ENCODE measurements at places on chromosomes 5 and 9.

GRCh38 chr5:6408627-6409446, 30.5 kb upstream of the MED10 start:
- DNase-seq = no peak

- DNase-seq = no peak
Measured at GRCh38 chr9:89013660-89014059, 22.4 kb downstream of the S1PR3 start.

DNA sequence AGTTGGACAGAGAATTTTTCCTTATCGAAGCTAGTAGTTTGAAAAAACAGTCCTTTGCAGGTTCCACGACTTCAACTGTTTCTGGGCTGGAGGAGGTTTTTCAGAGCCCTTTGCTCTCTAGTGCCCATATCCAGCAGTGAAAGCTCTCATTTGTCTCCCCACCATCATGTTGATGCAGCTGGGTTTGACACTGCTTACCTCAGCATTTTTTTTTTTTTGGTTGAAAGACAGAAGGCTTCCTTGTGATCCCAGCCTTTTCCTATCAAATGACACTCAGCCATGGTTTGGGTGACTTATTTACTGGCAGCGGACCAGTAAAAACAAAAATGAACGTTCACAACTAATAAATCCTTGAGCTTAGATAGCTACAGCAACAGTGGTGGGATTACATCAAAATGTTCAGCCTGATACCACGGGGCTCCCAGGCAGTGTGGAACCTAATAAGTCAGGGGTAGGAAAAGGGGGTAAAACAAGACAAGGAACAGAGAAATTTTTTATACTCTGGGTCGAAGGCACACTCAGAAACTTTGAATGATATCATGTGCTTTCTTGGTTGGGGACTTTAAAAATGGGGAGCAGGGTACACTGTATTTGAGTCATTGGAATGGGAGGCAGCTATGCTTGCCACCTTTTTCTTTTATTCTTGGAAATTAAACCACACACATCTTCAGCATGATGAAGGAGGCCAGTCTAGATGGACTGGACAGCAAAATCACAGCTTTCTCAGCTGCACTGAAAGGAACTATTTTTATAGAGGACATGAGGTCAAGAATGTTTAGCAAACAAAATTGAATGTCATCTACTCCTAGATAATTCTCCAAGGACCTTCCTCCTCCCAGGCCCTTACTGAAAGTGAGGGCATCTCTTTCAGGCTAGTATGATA, 308.9 kb upstream of the MPDZ start:
- no peak for DNase-seq

DNA sequence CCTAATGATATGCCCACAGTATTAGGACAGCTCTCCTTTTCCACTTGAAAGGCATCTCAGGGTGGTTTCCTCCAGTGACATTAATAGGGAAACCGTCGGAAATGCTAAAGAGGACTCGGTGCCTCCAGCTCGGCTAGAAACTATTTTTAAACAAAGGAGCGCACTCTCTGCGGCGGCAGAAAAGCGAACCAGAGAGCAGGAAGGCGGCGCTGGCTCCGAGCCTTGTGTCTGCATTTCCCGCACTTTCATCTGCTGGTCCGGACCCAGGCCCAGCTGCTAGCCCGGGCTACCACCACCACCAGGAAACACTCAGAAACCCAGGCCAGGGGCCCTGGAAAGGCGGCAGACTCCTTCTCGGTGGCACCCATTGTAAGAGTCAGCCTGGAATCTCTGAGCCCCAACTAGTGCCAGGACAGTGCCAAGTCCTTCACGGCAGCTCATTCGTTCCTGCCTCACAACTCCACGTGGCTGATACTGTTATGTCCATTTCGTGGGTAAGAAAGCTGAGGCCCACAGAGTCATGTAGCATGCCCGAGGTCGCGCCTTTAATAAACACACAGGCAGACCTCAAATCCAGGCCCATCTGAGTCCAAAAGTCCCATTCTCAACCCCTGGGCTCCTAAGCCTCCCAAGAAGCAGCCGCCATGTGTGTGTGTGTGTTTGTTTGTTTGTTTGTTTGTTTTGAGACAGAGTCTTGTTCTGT, 73.9 kb downstream of the VAV2 start:
- no peak for DNase-seq

- DNase-seq = no peak
Measured at GRCh38 chr9:110110154-110110553, 97.8 kb downstream of the C9orf152 start.

DNA sequence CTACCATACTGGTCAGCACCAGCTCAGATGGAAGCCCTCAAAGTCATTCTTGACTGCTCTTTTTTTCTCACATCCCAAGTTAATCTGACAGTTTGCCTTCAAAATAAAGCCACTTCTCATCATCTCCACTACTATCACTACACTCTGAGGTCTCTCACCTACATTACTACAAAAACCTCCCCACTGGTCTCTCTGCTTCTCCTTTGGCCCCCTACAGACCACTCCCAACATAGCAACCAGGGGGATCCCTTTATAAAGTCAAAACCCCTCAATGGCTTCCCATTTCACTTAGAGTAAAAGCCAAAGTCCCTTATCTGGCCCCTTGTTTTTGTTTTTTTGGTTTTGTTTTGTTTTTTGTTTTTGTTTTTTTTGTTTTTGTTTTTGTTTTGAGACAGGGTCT, 4.6 kb downstream of the ARAP3 start:
- no peak for DNase-seq

DNA sequence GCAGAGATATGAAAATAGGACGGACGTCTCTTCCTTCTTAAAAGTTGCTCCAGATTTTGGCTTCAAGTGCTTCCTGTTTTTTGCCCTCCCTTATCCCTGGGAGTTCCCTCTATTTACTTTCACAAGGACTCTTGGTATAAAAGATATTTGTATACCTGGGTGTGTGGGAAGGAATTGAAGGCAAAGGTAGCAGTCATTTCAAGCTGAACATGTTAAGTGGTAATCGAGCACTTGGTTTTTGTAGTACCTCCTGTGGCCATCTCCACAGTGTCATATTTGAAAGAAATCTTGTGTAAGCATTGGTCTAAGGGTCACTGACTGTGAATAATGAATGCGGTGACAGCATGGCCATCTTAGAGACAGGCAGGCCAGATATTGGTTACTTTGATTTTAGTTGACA, 593.6 kb downstream of the MTRR start:
- no peak for DNase-seq

GRCh38 chr9:69759421-69760277, at the start of gene PTAR1:
Gene PTAR1 (minus strand): TSS chr9:69760011. CDS start chr9:69759938, 73 bp downstream.
- peak; percentile 83 for DNase-seq

DNA sequence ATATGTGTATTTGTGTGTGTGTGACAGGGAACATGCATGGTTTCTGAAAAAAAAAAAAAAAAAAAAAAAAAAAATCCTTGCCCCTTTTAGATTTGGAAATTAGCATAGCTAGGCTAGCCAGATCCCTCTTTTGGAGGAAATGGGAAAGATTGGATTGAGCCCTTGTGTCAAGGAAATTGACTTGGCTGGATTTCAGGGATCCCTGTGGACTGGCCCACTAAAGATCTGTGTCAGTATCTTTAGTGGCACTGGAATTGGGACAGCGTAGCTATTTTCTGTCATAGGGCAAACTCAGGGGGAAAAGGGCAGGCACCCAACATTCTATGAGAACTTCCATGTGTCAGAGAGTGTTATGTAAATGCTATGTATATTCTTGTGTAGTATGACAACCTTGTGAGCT, 35.4 kb downstream of the SH3GL2 start:
- no peak for DNase-seq

DNA sequence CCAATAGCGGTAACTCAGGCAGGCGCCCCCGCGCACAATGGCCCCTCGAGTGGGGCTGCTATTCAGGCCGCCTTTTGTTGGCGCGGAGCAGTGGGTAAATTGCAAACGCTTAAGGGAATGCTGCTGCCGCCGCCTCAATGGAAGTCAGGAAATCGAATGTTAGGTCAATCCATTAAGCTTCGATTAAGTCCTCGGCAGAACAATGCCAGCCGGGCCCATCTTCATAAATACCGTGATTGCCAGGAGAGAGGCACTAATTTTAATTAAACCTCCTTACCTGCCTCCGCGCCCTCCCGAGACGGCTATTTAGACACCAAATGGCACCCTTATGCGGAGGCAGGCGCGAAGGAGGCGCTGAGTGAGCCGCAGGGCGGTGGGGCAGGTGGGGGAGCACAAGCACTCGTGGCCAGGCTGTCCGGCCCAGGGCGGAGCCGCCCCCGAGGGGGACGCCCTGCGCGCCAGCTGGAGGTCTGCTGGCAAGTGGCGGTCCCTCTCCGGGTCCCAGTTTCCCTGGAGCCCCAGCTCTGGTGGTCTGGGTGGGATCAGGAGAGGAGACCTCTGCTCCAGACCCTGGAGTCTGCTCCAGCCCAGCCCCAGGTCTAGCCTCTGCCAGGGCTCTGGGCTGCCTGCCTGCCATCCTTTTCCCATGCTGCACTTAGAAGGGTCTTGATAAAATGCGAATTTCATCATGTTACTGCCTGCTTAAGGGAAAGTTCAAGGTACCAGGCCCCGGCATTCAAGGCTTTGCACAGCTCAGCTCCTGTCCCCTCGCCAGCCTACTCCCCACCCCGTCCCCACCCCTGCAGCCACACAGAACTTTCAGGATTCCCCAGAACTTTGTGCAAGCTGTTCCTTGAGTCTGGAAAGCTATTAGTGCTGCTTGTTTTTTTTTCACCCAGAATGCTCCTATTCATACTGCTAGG, 19.7 kb downstream of the NR5A1 start:
- DNase-seq = no peak

DNA sequence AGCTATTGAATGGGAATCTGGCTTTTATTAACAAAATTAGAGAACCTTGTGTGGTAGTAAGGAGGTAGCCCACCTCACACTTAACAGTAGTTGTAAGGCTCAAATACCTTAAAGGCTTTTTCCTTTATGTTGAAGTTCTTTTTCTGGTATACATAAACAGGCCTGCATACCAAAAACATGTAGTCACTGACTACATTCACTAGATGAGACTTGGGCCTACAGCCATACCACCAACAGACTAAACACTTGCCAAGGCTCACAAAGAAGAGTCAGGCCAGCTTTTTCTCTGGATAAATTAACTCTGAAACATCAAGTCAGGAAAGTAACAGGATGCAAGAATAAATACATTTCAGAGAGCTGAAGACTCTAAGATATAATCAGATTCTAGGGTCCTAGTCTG, 78.6 kb upstream of the MPDZ start:
- peak; percentile 87 for DNase-seq

- no peak for DNase-seq
Measured at GRCh38 chr9:134053401-134053871, 14.4 kb downstream of the BRD3 start.

DNA sequence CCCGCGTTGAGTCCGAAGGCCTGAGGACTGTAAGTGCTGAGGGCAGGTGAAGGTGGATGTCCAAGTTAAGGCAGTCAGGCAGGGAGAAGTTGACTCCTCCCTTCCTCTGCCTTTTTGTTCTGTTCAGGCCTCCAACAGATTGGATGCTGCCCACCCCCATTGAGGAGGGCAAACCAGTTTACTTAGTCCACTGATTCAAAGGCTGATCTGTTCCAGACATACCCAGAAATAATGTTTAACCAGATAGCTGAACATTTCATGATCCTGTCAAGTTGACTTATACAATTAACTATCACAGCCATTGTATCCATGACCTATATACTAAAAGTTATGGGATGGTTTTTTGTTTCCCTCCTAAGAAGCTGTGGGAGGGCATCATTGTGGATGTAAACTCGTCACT, 8.3 kb upstream of the TEX48 start:
- DNase-seq = no peak

GRCh38 chr5:98631311-98632054, 142.0 kb upstream of the RGMB start:
- peak; percentile 97 for DNase-seq

DNA sequence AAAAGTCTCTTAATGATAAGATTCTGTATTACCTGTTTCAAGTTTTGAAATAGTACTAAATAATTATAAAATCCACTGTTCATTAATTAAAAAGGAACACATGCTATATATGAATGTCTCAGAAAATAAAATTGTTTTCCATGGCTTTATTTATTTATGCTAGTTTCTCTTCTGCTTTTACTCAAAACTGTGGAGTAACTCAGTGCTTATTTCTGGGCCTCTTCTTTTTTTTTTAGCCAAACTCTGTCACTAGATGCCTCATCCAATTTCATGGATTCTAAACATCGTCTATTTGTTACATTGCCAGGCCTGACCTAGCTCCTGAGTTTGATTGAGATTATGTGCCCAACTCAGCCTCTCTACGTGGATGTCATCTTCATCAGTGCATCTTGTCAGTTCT, 1509.7 kb downstream of the MAT2B start:
- no peak for DNase-seq

Measured in fibroblast of skin of left quadriceps (primary cell).